K562 (cell line): ENCODE measurements at places on chromosomes 1 and 21. TPM values are rescaled to one million over a fixed set of nuclear protein-coding genes. Genes with fewer than 3 reads are reported as not detected.

The TSACC gene
- 1.0 and 1.1 TPM in 2 replicates for total RNA-seq

The FTCD gene
- 0.74 and 1.1 TPM in 2 replicates for total RNA-seq

The RGS8 gene
- not detected in 2 replicates for total RNA-seq

The MEGF6 gene
- 0.40 and 1.7 TPM in 2 replicates for total RNA-seq

The PROK1 gene
- not detected in 2 replicates for total RNA-seq

The GJA4 gene
- 0.16 TPM in 1 of 2 replicates, not detected in the other for total RNA-seq

The FMN2 gene
- total RNA-seq: 0.16 TPM in 1 of 2 replicates, not detected in the other

The CELA3B gene
- 3.1 and 3.8 TPM in 2 replicates for total RNA-seq

The NGF gene
- not detected in 2 replicates for total RNA-seq

The IFNLR1 gene
- not detected in 2 replicates for total RNA-seq

The SYPL2 gene
- total RNA-seq: 0.20 and 0.22 TPM in 2 replicates

DNA sequence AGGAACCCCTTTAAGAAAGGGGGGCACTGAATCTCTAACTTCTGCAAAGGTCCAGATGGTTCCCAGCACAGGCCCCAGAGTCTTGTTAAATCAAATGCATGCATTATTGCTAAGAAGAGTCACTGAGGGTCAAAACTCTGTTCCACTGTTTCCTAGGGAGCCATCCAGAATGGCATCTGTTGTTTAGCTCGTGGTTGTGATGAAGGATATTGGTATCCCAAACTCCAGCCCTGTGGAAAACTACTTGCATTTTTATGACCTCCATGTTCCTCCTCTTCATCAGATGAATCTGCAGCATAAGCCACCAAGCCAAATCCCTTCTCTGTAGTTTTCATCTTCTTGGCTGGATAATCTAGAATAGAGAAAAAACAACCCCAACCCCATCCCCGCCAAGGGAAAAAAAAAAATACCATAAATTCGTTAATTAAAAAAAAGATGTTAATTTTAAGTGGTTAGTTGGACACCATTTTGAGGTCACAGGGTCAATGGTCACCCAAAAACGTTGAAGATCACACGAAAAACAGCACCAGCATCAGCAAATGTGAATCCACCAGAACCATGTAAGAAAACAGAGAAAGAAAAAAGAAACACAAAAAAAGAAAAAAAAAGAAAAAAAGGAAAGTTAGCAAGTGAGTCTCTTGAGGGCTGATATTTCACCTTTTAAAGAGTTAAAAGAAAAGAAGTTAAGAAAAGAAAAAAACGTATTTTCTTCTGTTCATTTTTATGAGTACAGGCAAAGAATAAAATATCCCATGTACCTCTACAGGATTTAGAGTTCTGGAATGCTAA, 3.0 kb upstream of the RIT1 start:
- H3K27me3 ChIP-seq: no peaks in the 10 kb centered on the region
- H3K4me3 ChIP-seq: no peak overlapping the region
- peaks cover 79% of the 10 kb centered on the region for H3K36me3 ChIP-seq
- peaks cover 3% of the 10 kb centered on the region; the same call in 1 of the 2 replicates for H3K4me1 ChIP-seq
- no peak overlapping the region for H3K27ac ChIP-seq

GRCh38 chr1:62235576-62235975, 40.9 kb downstream of the L1TD1 start:
- no peak for DNase-seq
- no peak overlapping the region for H3K4me3 ChIP-seq
- H3K27ac ChIP-seq: no peak overlapping the region
- no peaks in the 10 kb centered on the region for H3K36me3 ChIP-seq
- peaks cover 19% of the 10 kb centered on the region for H3K27me3 ChIP-seq

- no peak for DNase-seq
- no peaks in the 10 kb centered on the region for H3K36me3 ChIP-seq
- no peak overlapping the region for H3K27ac ChIP-seq
Observed at GRCh38 chr1:171637928-171638576, 14.4 kb downstream of the MYOC start.

- peaks cover 20% of the 10 kb centered on the region for H3K4me1 ChIP-seq
- no peaks in the 10 kb centered on the region for H3K36me3 ChIP-seq
- no peaks in the 10 kb centered on the region for H3K27me3 ChIP-seq
- peak overlapping the region; percentile 59 for H3K27ac ChIP-seq
- DNase-seq: no peak
- H3K4me3 ChIP-seq: no peak overlapping the region
Observed at GRCh38 chr1:167825419-167826079, 88.4 kb downstream of the ADCY10 start.

GRCh38 chr1:240491156-240491555, 120.8 kb downstream of the GREM2 start:
- peaks cover 10% of the 10 kb centered on the region for H3K4me1 ChIP-seq
- no peak for DNase-seq
- H3K36me3 ChIP-seq: no peaks in the 10 kb centered on the region

GRCh38 chr1:91751275-91751674, 134.7 kb downstream of the TGFBR3 start:
- H3K27ac ChIP-seq: no peak overlapping the region
- H3K4me3 ChIP-seq: no peak overlapping the region
- H3K36me3 ChIP-seq: peaks cover 12% of the 10 kb centered on the region; the same call in 2 of the 3 replicates

DNA sequence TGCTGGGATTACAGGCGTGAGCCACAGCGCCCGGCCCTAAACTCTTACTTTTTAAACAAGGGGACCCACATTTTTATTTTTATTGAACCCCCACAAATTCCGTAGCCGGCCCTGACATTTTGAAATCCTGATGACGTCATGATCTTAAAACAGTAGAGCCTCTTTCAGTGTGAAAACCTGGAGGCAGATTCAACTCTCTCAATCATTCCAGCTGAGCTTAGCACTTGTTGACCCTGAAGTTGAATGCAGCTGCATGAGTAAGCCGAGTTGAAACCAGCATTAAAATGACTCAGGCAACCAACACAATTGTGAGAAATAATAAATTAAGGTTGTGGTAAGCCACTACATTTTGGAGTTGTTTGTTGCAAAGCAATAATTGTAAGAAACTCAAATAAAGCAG, 93.9 kb upstream of the ADGRL4 start:
- no peaks in the 10 kb centered on the region for H3K36me3 ChIP-seq
- H3K4me1 ChIP-seq: no peaks in the 10 kb centered on the region
- no peaks in the 10 kb centered on the region for H3K27me3 ChIP-seq
- H3K27ac ChIP-seq: no peak overlapping the region

- no peak overlapping the region for H3K27ac ChIP-seq
- no peak for DNase-seq
- H3K36me3 ChIP-seq: no peaks in the 10 kb centered on the region
- no peaks in the 10 kb centered on the region for H3K4me1 ChIP-seq
Observed at GRCh38 chr1:5464366-5464765, 527.9 kb downstream of the NPHP4 start.

- H3K27me3 ChIP-seq: no peaks in the 10 kb centered on the region
- peak overlapping the region; percentile 92 for H3K27ac ChIP-seq
- peaks cover 22% of the 10 kb centered on the region for H3K4me1 ChIP-seq
- H3K36me3 ChIP-seq: peaks cover 22% of the 10 kb centered on the region
- no peak for DNase-seq
Observed at GRCh38 chr1:224329484-224329841, 509 bp downstream of the NVL start.

- DNase-seq: no peak
- no peaks in the 10 kb centered on the region for H3K36me3 ChIP-seq
- H3K4me1 ChIP-seq: peaks cover 57% of the 10 kb centered on the region
- H3K27ac ChIP-seq: no peak overlapping the region
- H3K27me3 ChIP-seq: no peaks in the 10 kb centered on the region
- no peak overlapping the region for H3K4me3 ChIP-seq
Observed at GRCh38 chr1:168371477-168371876, 90.8 kb downstream of the TBX19 start.

- H3K27me3 ChIP-seq: no peaks in the 10 kb centered on the region
- no peak overlapping the region for H3K27ac ChIP-seq
- DNase-seq: no peak
- H3K4me1 ChIP-seq: no peaks in the 10 kb centered on the region
Observed at GRCh38 chr1:220389634-220390033, 117.4 kb upstream of the RAB3GAP2 start.

DNA sequence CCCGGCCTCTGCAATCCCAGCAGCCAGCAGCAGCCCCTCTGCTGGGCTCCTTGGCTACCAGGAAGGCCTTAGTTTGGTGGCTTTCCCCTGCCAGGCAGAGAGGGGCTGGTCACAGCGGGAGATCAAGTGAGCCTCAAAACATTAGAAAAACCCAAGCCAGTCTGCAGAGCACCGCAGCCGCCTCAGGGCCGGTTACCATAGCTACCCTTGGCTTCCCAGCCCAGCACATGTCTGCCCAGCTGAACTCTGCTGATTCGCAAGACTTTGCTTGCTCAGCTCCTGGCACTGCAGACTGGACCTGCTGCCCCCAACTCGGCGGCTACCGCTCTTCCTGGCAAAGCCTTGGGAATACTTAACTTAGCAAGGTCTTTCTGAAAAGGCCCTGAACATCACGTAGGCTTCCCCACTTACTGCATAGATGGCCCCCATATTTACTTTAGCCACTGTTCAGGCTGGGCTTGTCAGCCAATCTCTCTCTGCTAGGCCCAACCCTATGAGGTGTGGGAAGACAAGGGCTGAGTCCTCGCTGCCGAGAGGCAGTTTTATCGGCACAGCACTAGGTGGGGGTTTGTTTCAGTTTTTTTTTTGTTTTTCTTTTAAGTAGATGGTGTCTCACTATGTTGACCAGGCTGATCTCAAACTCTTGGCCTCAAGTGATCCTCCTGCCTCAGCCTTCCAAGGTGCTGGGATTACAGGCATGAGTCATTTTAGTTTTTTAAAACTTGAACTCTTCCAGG, 28.6 kb upstream of the PLEKHG5 start:
- H3K4me3 ChIP-seq: no peak overlapping the region
- DNase-seq: peak; percentile 56
- peaks cover 26% of the 10 kb centered on the region for H3K36me3 ChIP-seq
- peaks cover 3% of the 10 kb centered on the region; the same call in 1 of the 3 replicates for H3K4me1 ChIP-seq
- H3K27ac ChIP-seq: no peak overlapping the region
- no peaks in the 10 kb centered on the region for H3K27me3 ChIP-seq

- no peak for DNase-seq
- no peak overlapping the region for H3K4me3 ChIP-seq
- no peak overlapping the region for H3K27ac ChIP-seq
- H3K4me1 ChIP-seq: no peaks in the 10 kb centered on the region
- H3K27me3 ChIP-seq: no peaks in the 10 kb centered on the region
Observed at GRCh38 chr1:90220941-90221693, 226.2 kb downstream of the ZNF326 start.

- no peak for DNase-seq
- no peaks in the 10 kb centered on the region for H3K27me3 ChIP-seq
- no peak overlapping the region for H3K27ac ChIP-seq
Observed at GRCh38 chr1:232571523-232571922, 58.4 kb downstream of the SIPA1L2 start.

DNA sequence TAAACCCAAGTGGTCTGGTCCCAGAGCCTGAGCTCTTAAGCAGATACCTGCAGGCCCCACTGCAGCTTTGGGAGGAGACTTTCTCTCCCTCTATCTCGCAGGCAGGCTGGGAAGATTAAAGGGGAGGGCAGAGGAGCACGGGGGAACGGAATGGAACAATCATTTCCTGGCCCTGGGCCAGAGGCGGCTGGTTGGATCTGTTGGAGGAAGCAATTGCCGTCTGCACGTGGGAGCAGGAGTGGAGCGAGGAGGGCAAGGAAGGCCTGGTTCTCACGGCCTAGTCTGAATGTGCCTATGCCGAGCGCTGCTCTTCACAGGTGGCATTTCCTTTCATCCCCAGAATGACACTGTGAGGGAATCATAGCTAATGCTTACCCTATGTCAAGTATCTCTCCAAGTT, 23.7 kb downstream of the NKAIN1 start:
- H3K4me3 ChIP-seq: no peak overlapping the region
- peaks cover 37% of the 10 kb centered on the region for H3K27me3 ChIP-seq
- DNase-seq: peak; percentile 48
- H3K36me3 ChIP-seq: no peaks in the 10 kb centered on the region
- H3K4me1 ChIP-seq: no peaks in the 10 kb centered on the region

DNA sequence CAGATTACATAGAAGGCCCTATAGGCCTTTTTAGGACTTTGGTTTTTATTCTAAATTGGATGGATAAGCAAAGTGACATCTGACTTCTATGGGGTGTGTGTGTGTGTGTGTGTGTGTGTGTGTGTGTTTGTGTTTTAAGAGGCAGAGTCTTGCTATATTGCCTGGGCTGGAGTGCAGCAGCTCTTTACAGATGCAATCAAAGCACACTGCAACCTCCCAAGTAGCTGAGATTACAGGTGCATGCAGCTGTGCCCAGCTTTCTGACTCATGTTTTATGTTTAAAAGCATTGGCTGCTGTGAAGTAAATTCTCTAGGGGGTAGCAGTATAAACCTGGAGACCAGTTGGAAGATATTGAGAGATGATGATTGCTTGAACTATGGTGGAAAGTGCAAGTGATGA, 12.4 kb upstream of the EVI5 start:
- no peaks in the 10 kb centered on the region for H3K27me3 ChIP-seq
- H3K4me1 ChIP-seq: peaks cover 8% of the 10 kb centered on the region; the same call in 1 of the 2 replicates
- no peaks in the 10 kb centered on the region for H3K36me3 ChIP-seq
- no peak overlapping the region for H3K27ac ChIP-seq

- H3K27ac ChIP-seq: no peak overlapping the region
- no peaks in the 10 kb centered on the region for H3K36me3 ChIP-seq
- no peak for DNase-seq
- H3K4me3 ChIP-seq: no peak overlapping the region
Observed at GRCh38 chr1:33425900-33426299, 5.0 kb downstream of the PHC2 start.

GRCh38 chr1:193524616-193525015, 338.2 kb upstream of the B3GALT2 start:
- DNase-seq: no peak
- no peak overlapping the region for H3K4me3 ChIP-seq
- no peaks in the 10 kb centered on the region for H3K36me3 ChIP-seq
- H3K27me3 ChIP-seq: no peaks in the 10 kb centered on the region
- H3K27ac ChIP-seq: no peak overlapping the region
- no peaks in the 10 kb centered on the region for H3K4me1 ChIP-seq

DNA sequence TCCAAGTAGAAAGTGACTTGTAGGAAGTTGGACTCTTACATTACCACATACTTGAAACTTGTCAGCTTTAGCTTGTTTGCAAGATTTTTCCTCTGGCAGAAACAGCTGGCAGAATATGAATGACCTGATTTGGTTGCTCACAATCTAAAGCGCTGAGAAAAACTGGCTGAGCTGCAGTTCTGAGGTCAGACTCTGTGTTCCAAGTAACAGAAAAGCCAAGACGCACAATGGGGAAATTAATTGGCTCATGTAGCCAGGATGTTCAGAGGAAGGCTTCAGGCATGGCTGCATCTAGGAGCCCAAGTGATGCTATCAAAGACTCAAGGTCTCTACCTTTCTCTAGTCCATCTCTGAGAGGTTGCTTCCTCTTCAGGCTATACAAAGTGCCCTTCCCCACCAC, 27.0 kb downstream of the ALPL start:
- peaks cover 54% of the 10 kb centered on the region for H3K27me3 ChIP-seq
- peaks cover 14% of the 10 kb centered on the region; the same call in 1 of the 2 replicates for H3K4me1 ChIP-seq
- no peaks in the 10 kb centered on the region for H3K36me3 ChIP-seq

GRCh38 chr21:44299458-44300261, at the start of gene PFKL:
Gene PFKL (plus strand): TSS chr21:44300053. CDS start chr21:44300106, 53 bp downstream.
- peaks cover 13% of the 10 kb centered on the region for H3K4me1 ChIP-seq
- DNase-seq: peak; percentile 80
- peak within 1 kb of the TSS; percentile 89 for H3K4me3 ChIP-seq
- no peaks in the 10 kb centered on the region for H3K27me3 ChIP-seq
- H3K27ac ChIP-seq: peak within 1 kb of the TSS; percentile 83

- H3K36me3 ChIP-seq: no peaks in the 10 kb centered on the region
- DNase-seq: peak; percentile 32
- H3K27me3 ChIP-seq: no peaks in the 10 kb centered on the region
- no peak overlapping the region for H3K27ac ChIP-seq
- H3K4me1 ChIP-seq: no peaks in the 10 kb centered on the region
- H3K4me3 ChIP-seq: no peak overlapping the region
Observed at GRCh38 chr1:210132582-210132981, 100.0 kb upstream of the SERTAD4 start.

GRCh38 chr21:16851054-16851453, 661.8 kb upstream of the CXADR start:
- H3K36me3 ChIP-seq: no peaks in the 10 kb centered on the region
- DNase-seq: no peak
- no peak overlapping the region for H3K4me3 ChIP-seq
- no peaks in the 10 kb centered on the region for H3K27me3 ChIP-seq
